ENCODE measurements at places on chromosomes 4 and X.
A peak's percentile ranks its signal among the peaks of the same experiment; 100 is the strongest.

DNA sequence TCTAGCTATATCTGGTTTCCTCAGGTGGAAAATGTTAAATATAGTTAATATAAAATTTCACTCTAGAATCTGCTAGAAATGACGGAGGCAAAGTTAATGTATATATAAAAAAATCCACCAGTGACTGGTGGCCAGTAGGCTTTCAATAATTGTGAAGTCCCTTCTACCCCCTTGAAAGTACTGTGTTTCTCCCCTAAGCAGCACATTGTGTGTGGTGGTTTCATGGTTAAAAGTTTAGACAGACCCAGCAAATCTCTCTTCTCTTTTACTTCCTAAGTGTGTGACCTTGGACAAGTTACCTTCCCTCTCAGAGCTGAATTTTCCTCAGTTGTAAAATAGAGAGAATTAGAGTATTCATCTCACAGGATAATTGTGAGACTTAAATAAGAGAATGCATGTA, 600 bp upstream of the HEPH start:
- DNase-seq, result no peak

- no peak for DNase-seq
Observed at GRCh38 chrX:21905313-21905712, 35.2 kb upstream of the SMS start.

DNA sequence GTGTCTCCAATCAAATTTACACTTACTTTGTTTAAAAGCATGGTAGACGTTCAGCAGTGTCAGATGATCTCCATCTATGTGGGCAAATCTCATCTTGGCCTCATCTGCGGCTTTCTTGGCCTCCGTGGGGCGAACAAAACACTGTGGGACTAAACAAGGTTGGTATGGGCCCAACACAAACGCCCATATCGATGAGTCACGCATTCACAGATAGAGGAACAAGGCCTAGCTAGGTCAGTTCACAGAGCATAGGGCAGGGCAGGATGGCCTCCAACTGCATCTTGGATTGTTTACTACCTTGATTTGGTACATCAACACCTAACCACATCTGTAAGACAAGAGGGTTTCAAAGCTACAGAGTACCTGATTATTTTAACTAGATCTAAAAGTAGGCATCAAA, 47.3 kb downstream of the DHX15 start:
- DNase-seq, result no peak

GRCh38 chr4:124199755-124200154, 512.8 kb downstream of the ANKRD50 start:
- DNase-seq, result no peak

DNA sequence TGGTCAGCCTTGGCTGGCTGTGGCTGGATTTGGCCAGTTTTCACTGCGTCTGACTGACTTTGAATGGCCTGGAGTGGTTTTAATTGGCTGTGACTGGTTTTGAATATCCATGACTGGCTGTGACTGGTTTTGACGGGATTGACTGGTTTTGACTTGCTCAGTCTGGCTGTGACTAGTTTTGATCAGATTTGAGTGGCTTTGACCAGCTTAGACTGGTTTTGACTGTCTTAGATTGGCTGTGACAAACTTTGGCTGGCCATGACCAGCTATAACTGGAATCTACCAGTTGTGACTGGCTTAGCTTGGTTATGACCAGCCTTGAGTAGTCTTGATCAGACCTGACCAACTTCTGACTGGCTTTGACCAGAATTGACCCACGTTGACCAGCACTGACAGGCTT, 168.4 kb upstream of the AMOT start:
- DNase-seq, result no peak

DNA sequence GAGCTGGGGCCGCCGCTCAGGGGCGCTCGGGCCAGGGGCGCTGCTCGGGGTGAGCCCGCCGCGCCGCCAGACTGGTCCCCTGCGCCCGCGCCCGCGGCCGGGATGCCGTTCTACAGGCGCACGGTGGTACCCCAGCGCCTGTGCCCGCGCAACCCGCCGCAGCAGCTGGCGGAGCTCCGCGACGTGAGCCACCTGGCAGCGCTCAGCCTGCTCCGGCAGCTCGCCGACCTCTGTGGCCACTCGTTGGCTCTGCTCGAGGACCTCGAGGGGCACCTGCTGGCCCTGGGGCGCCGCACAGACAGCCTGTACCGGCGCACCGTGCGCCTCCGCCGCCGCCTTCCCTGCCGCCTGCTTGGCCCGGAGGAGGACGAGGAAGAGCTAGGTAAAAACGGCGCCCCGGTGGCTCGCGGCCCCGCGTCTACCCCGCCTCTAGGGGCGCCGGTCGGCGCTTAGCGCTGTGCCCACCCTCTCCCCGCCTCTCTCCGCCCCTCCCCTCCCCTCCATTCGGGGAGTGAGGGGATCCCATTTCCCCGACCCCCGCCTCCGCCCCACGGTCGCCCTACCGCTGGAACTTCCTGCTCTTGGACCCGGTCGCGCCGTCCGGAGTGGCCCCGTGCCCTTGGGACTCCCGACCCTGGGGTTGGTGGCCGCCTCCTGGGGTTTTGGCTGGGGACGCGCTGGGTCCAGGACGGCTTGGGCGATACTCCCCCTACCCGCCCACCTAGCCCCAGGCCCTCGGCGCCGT, 513 bp downstream of the NHSL2 start:
- no peak for DNase-seq

DNA sequence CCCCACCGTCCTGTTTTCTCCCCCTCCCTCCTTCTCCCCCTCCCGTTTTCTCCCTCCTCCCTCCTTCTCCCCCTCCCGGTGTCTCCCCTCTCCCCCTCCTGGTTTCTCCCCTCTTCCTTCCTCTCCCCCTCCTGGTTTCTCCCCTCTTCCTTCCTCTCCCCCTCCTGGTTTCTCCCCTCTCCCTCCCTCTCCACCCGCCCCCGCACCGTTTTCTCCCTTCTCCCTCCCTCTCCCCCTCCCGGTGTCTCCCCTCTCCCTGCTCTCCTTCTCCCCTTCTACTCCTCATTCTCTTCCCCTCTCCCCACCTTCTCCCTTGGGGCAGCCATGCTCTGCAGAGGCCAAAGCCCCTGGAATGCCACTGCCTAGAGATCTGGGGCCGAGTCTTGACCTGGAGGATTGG, 12.2 kb downstream of the SH3TC1 start:
- no peak for DNase-seq

GRCh38 chr4:184416913-184417734, 57.2 kb downstream of the IRF2 start:
- DNase-seq, result peak; percentile 57

GRCh38 chr4:139633195-139633594, 32.4 kb upstream of the MGST2 start:
- no peak for DNase-seq

- no peak for DNase-seq
Observed at GRCh38 chrX:150544835-150545770, 23.3 kb upstream of the MTM1 start.

DNA sequence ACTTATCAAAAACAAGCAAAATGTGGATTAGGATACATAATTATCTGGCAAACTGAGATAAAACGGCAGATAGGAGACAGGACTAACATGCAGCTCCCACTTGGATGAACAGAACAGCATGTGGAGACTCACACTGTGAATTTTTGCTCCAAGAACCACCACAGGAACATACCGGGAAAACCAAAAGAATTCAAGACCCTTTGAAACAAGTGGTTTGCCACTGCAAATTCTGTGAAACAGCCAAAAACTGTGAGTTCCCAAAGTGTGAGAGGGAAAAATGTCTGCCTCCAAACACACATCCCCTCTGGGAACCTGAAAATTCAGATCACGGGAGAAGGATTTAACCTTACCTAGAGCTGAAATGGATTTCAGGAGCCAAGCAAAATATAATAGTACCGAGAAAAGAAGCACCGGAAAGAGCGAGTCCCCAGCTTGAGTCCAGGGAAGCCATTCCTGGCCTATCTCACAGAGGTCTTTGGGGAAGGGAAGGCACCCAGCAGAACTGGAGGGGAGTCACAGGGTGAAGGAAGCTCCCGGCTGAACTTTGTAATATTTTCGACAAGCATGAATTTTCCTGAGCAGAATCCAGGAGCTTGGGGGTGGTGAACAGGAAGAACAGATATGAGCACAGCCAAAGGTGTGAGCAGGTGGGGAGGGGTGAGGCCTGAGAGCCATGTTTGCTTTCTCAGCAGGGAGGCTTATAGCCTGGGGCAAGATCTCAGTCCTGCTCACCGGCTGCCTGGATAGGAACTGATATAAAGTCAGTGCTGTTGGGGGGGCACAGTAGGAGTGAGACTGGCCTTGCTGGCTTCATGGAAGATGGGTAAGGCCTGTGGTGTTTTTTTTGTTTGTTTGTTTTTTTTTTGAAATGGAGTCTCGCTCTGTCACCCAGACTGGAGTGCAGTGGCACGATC, 23.9 kb downstream of the MANBA start:
- no peak for DNase-seq

GRCh38 chr4:16764622-16765021, 133.8 kb downstream of the LDB2 start:
- no peak for DNase-seq

DNA sequence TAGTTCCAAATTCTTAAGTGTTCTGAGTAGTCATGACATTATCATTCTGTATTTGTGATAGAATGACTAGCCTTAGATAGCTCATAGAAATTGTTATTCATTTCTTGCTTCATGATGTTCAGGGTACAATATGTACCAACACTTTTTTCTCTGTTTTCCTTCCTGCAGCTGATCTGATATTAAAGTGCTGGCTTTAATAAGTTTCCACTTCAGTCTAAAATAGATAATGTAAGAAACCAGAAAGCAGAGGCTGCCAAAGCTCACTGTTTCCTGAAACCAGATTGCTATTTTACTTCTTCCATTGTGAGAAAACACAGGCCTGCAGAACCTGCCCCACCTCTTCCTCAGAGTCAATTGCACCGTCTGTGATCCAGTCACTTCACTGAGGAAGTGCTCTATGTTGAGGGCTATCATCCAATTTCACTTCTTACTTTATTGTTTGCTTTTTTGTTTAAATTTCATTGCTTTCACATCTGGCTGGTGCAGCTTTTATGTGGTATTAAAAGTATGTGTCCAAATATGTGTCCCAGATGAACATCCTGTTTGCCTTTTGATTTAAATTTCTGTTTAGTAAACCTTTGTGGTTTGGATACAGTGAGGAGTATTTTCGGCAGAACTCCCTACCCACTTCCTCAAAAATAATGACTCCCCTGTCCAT, 652.1 kb downstream of the ANKRD50 start:
- no peak for DNase-seq

DNA sequence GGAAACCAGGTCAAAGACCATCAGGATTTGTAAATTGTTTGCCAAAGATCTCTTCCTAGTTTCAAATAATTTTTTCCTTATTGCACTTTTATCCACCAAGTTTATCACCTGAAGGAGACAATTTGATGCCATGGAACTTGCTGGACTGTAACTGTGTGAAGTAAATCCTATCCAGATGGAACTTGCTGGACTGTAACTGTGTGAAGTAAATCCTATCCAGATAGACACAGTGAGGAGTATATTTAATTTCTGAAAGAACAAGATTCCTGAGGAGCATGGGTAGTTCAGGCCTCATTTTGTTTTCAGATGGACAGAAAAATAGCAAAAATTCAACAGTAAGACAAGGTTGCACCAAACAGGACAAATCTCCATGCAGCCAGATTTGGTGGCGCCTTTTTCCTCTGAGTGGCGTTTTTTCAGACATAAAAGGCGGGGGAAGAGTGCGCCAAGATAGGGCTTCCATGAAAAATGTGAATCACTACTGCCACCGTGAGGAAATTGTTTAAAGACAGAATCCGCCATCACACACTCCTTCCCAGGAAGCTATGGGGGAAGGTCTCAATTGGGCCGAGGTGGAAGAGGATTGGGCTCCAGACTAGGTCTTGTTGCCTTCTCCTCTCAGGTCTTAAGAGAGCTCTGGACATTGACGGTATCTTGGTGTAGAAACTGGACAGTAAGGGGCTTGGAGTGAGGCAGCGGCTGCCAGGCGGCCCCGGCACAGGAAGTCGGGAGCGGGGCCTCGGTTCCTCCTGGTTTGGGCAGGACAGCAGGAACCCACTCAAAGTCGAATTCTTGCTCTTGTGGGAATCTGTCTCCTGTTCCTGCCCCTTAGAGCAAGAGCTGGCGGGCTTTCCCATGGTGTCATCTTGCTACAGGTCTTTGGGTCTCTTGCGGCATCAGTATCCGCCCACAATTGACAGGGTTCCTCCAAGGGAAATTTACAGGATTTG, 234.7 kb downstream of the OR13H1 start:
- DNase-seq, result no peak

GRCh38 chr4:85828027-85828890, 353.3 kb downstream of the ARHGAP24 start:
- no peak for DNase-seq
